Fibroblast of lung (primary cell): ENCODE measurements at places on chromosomes 16 and 17. TPM values are rescaled to one million over a fixed set of nuclear protein-coding genes. Genes with fewer than 3 reads are reported as not detected.

DNA sequence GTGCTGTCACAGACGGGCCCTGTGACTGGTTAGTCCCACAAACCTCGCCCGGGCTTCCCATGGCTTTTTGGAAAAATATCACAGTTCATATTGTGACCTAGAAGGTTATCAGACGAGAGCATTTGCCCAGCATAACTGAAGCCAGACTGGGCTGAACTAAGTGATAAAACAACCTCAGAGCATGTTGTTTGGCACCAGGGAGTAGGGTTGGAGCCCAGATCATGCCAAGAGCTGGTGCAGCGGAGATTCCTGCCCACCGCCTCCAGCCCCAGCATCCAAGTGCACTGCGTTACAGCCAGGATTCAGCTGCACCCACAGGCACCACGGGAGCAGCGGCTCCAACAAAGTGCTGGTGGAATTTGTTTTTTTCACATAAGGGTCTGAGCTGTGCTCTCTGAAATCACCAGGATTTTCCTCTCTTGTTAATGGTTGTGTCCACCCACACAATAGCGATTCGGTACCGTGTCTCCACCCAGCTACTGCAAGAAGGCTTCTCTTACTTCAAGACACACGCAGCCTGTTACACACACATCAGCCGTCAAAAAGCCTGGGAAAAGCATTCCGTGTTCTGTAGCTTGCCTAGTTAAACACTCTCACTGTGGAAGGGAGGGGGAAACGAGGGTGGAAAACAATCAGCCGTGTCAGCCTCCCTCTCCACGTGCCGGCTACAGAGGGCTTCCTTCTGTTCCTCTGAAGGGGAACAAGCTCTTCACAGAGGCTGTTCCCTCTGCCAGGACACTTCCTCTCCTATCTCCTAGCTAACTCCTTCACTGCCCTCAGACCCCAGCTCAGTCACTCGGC is 273.8 kb downstream of the C16orf95 start:
- DNase-seq = peak; percentile 78

DNA sequence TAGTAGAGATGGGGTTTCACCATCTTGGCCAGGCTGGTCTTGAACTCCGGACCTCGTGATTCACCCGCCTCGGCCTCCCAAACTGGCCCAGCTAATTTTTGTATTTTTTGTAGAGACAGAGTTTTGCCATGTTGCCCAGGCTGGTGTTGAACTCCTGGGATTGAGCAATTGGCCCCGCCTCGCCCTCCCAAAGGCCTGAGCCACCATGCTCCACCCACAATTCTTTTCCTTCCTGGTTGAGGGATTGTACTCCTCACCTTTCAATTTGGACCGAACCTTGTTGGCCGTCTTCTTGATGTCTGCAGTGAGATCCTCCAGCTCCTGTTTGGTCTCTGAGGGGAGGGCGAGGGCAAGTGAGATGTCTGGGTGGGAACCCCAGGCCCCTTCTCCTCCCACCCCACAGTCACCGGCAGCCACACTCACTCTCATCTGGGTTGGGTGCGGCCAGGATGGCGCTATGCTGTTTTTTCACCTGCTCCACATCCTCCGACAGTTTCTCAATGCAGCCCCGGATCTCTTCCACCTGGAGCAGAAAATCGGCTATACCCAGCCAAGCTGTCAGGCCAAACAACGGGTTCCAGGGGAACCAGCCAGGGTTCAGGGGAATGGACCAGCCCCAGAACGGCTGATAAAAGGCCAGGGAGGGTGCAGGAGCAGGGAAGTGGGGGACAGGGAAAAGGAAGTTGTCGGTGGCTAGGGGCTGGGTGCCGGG is 9.6 kb downstream of the STX1B start:
- no peak for DNase-seq

GRCh38 chr16:77332792-77333191 is 102.0 kb downstream of the ADAMTS18 start:
- DNase-seq = no peak

Gene KRTAP16-1
- total RNA-seq = not detected in 2 replicates

Gene PTX4
- not detected in 2 replicates for total RNA-seq

Gene SYCE1L
- total RNA-seq = 0.26 and 0.33 TPM in 2 replicates

DNA sequence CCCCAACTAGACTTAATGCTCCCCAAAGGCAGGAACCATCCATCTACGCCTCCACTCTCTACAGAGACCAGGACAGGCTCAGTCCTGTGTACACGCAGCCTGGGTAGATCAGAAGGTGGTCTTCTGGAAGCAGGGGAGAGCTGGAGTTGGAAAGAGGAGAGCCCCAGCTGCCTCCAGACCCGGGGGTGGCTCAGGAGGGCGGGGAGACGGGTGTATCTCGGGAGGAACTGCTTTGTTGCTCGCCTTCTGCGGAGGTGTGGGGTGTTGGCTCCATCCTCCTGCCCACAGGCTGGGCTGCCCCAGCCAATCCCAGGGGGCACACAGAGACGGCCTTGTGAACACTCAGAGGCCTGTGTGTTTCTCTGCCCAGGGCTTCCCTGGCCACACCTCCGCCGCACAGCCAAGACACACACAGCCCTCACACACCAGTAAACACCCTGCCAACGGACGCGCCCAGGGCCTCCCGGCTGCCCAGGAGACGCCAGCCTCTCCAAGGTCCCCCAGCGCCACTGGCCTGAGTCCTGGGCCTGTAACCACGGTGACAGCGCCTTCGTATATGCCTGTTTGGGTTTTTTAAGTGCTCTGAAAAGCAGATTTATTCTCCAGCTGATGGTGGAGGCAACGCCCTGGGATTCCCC is 143.4 kb upstream of the CDC42EP4 start:
- no peak for DNase-seq

Gene G6PC1
- total RNA-seq = not detected in 2 replicates

- no peak for DNase-seq
Observed at GRCh38 chr16:23274968-23275367, 27.1 kb upstream of the SCNN1B start.

DNA sequence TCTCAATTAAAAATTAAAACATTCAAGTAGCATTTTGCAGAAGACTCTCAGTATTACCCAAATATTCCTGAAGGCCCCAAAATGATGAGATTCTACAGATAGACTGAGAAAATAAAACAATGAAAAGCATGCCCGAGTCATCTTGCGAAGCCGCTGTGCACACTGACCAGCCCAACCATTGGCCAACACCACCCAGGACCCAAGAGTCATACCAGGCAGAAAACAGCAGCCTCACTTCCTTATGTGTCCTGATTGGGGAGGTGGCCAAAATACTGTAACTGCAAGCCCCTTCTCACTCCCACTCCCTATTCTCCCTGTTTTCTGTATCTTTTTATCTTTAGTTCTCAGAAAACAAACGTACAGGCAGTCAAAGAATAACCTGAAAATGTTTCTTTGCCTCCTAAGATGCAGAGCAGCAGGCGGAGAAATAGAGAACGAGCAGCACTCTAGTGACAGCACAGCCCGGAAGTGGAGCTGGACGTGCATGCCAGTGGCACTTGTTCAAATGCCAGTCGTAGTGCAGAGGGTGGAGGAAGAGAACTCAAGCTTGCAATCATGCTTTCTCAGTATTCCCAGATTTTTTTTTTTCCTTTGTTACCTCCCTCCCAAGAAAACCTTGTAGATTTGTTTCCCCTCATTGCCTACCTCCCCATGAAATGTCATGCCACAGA is 182.3 kb upstream of the SOX9 start:
- no peak for DNase-seq

GRCh38 chr16:86533076-86533475 is 22.0 kb downstream of the MTHFSD start:
- DNase-seq = no peak

Gene ACE
- total RNA-seq = 2.5 and 2.6 TPM in 2 replicates
